ENCODE measurements at places on chromosomes 16 and 17.

GRCh38 chr16:49085686-49086085 lies 196.0 kb downstream of the CBLN1 start:
- no peak for DNase-seq

DNA sequence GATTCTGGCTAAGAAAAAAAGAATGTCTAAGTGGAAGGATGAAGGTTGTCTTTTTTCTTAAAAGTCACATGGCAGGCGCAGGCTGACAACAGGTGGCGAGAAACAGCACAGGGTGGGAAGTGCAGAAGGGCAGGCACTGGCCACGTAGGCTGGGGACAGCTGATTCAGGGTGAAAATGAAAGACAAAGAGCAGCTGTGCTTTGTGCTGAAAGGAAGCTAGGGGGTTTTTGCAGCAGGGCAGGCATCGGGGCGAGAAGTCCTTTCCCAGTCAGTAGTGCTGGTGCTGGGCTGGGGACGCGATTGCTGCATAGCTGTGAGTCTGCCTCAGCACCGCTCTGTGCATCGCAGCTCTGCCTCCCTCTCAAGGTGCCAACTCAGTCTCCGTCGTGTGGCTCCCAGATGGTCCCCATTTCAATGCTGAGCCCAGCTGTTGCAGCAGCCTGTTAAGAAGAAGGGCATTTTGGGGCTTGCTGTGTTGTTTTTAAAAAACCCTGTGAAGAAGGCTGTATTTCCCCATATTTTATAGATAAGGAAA lies 183.1 kb upstream of the CCL2 start:
- no peak for DNase-seq

GRCh38 chr17:371583-371982 lies 19.0 kb upstream of the RPH3AL start:
- no peak for DNase-seq

DNA sequence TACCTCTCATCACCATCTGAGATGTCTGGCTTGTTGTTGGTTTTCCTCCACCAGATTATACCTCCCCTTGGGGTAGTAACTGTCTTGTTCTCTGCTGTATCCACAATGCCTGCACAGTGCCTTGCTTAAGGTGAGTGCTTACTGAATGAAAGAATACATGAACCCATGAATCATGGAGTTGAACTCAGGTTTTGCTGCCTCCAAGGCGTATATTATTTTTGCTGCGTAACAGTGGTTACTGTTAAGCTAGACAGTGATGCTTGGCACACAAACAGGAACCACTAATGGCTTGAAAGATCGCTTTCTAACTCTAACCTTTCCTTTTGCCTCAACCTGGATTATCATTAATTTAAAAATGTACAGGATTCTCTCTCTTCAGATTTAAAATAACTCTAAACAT lies 695.8 kb downstream of the TOX3 start:
- DNase-seq, result no peak

DNA sequence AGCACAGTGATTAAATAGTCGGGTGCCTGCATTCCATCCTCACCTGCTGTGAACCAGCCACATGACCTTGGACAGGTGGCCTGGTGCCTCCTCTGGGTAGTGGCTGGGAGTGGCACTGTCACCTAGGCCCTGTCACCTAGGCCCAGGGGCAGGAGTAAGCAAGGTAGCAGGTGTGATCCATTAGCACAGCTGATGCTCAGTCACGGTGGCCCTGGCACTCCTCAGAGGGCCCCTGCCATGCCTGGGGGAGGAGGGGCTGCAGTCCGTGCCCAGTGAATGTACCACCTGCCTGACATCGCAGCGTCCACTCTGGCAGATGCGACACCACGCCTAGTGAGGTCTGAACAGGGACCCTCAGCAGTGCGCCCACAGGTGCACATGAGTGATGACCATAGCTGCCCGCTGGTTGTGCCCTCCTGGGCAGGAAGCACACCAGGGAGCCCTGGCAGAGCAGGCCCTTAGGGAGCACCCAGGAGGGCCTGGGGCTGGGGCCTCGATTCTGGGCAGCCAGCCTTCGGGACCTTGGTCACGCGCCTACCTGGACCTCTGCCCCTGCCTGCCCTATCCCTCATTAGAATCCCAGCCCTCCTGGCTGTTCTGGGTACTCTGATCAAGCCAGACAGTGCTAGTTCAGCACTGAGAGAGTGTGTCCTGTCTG lies 33.1 kb upstream of the CRISPLD2 start:
- no peak for DNase-seq

DNA sequence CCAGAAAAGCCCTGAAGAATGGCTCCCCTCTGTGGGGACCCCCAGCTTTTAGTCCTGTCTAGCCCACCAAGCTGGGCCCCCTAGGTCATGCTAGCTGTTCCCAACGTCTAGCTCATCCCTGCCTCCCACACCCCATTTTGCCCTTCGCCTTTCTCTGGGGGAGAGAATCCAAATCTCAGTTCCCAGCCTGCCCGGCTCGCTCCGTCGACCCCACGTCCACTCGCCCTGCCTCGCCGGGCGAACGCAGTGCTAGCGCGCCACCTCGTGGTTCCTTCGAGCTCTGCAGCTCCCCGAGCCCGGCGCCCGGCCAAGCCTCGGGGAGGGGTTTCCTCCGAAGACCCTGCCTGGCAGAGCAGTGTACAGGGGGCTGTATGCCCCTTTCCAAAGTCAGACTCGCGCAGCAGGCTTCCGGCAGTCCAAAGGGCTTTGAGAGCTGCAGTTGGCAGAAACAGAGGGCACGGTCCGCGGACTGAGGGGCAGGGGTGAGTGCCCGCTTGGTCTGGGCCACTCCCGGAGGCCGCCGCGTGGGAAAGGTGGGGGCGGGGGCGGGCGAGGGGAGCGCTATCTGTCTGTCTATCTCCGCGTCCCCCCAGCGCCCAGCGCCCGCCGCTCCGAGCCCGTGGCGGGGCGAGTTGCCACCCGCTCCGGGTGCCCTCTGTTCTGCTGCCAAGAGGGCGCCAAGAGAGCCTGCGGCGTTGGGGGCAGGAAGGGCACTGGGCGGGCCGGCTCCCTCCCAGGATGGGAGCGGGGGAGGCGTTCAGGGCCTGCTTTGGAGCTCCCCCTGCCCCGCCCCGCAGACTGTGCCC lies 1.7 kb upstream of the DLX3 start:
- no peak for DNase-seq

DNA sequence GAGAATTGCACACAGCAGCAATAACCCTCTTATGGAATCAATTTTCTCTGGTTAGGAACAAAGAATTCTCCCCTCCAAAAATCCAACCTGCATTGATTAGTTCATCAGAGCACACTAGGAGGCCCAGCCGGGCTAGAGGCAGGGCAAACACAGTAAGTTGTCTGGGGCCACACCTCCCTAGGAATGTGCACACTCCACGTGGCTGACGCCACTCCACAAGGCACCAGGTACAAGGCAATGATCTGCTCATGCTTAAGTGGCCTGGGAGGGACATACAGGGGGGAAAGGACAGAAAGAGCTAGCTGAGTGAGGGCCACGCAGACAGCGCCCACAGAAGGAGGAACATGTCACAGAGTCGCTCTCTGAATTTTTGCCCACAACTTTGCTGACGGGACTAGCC lies 107.6 kb downstream of the SLC39A11 start:
- no peak for DNase-seq

- no peak for DNase-seq
These were observed 56.8 kb downstream of the CDH11 start for GRCh38 chr16:65065031-65065430.

Measured in HS-5 (cell line).